Epithelial cell of esophagus (primary cell): ENCODE measurements at places on chromosomes 2 and 18.

DNA sequence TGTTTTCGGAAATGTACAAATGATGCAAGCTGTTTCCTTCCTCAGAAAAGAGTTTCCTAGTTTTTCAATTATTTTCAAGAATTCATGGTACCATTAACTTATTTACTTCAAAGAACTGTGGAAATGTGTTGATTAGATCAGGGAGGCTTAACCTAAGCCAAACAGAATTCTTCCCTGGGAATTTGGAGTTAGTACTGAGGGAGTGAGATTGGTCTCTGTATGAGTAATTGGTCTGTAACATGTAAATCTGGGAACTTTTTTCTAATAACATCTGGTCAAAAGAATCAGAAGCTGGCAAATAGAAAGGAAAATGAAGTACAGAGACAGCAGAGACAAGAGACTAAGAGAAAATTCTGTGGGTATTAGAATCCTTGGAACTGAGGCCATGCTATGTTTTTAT is 145.8 kb downstream of the BABAM2 start:
- no peak for DNase-seq

- peak; percentile 5 for DNase-seq
Measured at GRCh38 chr2:185318271-185318724, 420.3 kb upstream of the FSIP2 start.

DNA sequence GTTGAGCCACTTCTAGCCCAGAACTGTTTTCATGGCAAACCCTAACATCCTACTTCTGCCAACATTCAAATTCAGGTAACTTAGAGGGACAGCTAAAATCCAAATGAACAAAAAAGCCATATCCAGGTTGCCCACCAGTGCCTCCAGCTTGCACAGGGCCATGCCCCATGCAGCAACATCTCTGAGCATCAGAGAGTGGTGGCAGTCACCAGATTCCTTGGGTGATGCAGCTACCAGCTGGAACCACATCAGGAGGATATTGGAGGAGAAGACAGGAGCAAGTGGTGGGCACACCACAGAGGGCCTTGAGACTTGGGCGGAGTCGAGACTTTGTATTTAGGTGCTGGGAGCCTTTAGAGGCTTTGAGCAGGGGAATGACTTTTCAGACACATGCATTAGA is 50.5 kb downstream of the SDC1 start:
- DNase-seq = no peak

- no peak for DNase-seq
Measured at GRCh38 chr2:151475071-151475470, 65.4 kb downstream of the RIF1 start.

DNA sequence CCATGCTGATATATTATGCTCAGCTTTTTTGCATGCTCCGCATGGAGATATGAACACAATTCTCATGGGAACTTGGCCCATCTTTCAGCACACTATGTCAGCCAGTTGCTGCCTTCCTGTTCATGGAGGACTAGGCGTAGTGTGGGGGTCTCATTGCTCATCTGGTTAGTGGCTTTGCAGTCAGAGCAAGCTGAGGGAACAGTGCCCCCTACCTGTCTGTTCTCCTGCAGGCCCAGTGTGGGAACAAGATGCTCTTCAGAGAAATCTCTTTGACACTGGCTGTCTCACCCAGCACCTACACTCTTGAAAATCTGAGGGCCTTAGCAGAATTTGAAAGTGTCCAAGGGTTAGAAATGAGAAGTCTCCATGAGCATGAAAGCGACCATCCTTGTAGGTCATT is 47.1 kb downstream of the SPTBN1 start:
- peak; percentile 49 for DNase-seq

- DNase-seq = no peak
Measured at GRCh38 chr2:120430957-120431356, 85.0 kb downstream of the INHBB start.

- no peak for DNase-seq
Measured at GRCh38 chr2:45404807-45405297, 206.2 kb downstream of the SRBD1 start.

DNA sequence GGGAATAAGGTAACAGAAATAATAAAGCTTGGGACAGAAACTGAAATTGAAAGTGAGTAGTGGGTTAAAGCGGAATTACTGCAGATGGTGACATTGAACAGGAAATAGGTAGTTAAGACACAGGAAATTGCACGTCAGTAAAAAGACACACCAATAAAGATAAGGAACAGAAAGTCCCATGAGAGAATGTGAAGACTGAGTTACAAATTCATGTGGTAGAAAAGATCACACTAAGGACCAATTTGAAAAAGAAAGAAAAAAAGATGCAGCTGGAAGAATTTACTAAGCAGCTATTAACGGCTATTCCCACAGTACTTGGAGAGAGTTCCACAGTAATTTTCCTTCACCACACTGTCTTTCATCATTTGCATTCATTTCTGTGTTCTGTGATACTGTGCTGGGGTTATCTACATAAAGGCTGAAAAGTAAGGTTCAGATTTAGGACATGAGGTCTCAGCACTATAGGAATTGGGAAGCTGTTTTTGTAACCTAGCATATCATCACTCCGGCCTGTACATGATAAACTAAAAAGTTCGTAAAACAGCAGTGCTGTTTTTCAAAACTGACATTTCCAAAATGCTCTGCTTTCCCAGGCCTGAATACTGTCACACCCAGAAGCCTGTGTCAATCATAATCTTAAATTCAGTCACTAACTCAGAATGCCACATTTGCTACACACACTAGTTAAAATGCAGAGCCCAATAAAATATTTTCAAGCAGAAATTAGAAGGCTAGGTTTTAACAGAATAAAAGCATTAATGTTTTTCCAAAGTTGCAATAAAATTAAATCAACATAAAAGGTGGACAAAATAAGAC is 42.9 kb downstream of the SRBD1 start:
- no peak for DNase-seq

- DNase-seq = no peak
Measured at GRCh38 chr2:207503234-207503633, 26.5 kb upstream of the CREB1 start.

DNA sequence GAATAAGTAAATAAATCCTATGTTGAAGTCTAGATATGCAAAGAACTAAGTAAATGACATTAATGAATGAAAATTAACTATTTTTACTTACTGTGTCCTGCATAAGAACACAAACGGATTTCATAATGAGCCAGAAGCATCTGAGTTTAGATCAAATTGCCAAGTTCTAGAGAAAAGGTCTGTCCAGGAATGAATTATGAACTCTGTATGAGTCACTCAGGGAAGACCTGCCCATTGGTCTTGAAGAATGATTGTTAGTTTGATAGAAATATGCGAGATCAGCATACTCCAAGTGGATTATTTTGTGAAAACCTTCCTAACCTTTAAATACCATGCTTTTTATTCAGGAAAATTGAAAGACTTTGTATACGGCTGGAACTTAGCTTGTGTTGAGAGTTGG is 189.5 kb downstream of the DOK6 start:
- no peak for DNase-seq

- no peak for DNase-seq
Measured at GRCh38 chr2:195003881-195004471, 653.0 kb upstream of the SLC39A10 start.

DNA sequence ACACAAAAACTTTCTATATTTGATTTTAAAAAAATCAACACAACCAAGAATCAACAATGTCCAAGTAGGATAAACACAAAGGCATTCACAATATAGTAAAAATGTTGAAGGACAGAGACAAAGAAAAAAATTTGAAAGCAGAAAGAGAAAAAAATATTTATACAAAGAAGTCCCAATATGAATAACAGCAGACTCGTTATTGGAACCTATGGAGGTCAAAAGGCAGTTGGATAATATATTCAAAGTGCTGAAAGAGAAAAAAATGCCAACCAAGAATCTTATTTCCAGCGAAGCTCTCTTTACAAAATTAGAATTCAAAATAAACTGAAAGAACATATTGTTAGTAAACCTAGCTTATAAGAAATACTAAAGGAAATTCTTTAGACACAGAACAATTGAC is 859.5 kb downstream of the LRP1B start:
- no peak for DNase-seq

GRCh38 chr2:58158481-58158880 is 82.6 kb downstream of the FANCL start:
- DNase-seq = no peak

- peak; percentile 50 for DNase-seq
Measured at GRCh38 chr2:226791056-226791486, 8.5 kb downstream of the IRS1 start.

DNA sequence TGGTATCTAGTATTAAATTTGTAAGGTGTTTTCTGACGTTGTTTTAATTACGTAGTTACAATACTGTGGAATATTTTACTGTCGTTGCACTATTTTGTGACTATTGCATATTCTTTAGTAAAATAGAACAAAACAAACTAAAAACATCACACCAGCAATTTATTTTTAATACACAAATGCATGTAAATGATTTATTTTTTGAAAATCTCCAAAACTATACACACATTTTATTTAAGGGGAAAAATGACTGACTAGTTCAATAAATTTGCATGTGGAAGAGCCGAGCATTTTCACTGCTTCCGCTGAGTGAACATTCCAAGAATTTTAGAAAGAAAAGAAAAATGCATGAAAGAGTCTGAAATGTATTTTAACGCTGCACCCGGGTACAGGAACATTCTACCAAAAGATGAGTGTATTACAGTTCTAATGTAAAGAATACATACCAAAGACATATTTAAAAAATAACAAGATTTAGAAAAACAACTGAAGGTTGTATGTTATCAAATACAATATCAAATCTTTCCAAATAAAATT is 257.7 kb downstream of the MEIS1 start:
- no peak for DNase-seq

- DNase-seq = peak; percentile 45
Measured at GRCh38 chr18:33761363-33761762, 183.3 kb downstream of the ASXL3 start.

DNA sequence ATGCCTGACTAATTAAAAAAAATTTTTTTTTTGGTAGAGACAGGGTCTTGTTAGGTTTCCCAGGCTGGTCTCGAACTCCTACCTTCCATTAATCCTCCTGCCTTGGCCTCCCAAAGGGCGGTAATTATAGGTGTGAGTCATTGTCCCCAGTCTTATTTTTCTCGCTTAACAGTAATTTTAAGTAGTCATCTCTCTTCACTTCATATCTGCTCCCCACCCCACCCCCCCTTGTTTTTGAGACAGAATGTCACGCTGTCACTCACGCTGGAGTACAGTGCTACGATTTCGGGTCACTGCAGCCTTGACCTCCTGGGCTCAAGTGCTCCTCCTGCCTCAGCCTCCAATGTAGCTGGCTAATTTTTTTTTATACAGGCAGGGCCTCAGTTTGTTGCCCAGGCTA is 27.7 kb downstream of the RAB10 start:
- DNase-seq = no peak
